RCC 7860 (cell line): ENCODE measurements at places on chromosomes 12 and 14.

- DNase-seq, result no peak
Measured at GRCh38 chr12:52698651-52699340, 4.5 kb downstream of the KRT77 start.

DNA sequence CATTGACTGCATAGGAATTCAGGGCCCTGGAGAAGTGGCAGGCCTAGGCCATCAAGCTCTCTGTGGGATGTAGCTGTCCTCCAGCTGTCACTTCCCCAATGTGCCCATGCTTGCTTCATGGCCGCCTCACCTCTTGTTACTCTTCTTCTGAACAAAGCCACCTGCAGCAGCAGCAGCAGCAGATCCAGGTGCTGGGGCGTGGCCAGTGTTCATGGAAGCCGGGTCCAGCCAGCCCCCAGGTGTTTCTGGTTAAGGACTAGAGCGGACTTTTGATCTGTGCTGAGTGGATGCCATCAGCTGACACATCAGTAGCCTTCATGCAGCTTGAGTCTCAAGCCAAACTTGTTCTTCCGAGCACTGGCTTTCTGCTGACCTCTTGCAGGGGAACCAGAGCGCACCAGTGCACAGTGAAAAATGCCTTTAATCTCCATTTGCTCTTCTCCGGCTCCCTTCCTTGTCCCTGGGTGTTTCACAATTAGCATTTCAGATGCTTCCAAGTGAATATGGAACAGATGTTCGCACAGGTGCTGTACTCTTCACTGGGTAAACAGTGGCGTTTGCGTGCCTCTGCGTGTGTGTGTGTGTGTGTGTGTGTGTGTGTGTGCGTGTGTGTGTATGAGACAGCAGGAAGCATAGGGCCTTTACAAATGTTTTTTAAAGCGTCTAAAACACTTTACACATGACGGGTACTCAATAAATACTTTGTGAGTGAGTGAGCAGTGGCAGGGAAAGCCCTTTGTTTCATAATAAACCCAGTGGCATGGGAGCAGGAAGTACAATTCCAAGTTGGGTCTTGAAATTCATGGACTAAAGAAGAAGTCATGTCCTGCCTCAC is 20.1 kb downstream of the TPCN1 start:
- DNase-seq, result peak; percentile 87

DNA sequence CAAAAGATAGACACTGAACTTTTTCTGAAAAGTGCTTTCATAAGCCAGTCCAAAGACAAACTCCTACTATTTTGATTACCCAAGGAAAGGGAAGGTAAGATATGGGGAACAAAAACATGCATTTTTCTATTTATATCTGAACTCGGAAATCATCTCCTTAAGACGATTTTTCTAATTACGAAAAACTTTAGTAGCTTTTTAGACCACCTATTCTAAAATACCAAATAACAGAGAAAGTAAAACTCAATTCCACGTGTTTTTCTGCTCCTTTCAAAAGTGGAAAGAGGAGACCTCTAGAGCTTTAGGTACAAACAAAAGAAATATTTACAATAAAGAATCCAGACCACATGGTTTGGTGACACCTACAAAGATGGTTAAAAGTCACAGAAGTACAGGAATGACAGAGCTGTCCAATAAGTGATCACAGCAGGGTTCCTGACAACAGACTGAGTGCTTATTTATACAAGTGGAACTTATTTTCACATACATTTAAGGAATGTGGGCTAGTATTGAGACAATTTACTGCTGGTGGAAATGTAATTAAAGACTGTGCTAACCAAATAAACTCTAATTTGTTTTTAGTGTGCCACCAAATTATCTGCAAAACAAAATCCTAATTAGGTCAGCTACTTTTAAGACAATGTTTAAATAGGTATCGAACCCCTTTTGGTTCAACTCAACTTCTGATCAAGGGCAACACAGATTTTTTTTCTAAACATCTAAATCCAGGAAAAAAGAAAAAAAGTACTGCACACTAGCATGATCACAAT is 2.4 kb downstream of the LRIG3 start:
- peak; percentile 15 for DNase-seq

GRCh38 chr14:70724944-70725343 is 83.2 kb downstream of the TTC9 start:
- DNase-seq, result no peak

GRCh38 chr12:62899568-62900390 is 35.2 kb downstream of the PPM1H start:
- no peak for DNase-seq

- DNase-seq, result no peak
Measured at GRCh38 chr14:98227000-98227726, 1044.8 kb downstream of the BCL11B start.

GRCh38 chr12:98389593-98389992 is 125.8 kb upstream of the TMPO start:
- DNase-seq, result no peak

DNA sequence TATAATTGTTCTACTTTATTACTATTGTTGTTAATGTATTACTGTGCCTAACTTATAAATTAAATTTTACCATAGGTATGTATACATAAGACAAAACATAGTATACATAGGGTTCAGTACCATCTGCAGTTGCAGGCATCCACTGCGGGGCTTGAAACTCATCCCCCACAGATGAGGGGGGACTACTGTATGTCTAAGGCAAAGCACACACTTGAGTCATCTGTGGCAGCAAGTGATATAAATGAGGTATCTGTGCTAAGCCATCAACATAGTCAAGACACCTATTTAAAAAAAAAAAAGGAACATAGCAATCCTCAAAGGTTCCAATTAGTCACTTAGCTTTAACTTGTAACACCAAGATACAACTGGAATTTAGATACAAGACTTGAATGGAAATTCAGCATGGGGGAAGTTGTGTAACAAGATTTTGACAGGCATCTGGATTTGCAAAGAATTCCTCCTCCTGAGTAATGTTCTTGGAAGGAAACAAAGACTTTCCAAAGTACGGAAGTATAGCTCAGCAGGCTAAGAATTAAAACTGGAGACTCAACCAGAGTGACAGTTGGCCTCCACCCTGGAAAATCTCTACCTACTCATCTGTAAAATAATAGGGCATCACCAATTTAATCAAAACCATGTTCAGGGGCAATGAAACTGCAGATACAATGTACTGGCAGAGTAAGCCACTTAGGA is 14.9 kb downstream of the DCAF5 start:
- no peak for DNase-seq

DNA sequence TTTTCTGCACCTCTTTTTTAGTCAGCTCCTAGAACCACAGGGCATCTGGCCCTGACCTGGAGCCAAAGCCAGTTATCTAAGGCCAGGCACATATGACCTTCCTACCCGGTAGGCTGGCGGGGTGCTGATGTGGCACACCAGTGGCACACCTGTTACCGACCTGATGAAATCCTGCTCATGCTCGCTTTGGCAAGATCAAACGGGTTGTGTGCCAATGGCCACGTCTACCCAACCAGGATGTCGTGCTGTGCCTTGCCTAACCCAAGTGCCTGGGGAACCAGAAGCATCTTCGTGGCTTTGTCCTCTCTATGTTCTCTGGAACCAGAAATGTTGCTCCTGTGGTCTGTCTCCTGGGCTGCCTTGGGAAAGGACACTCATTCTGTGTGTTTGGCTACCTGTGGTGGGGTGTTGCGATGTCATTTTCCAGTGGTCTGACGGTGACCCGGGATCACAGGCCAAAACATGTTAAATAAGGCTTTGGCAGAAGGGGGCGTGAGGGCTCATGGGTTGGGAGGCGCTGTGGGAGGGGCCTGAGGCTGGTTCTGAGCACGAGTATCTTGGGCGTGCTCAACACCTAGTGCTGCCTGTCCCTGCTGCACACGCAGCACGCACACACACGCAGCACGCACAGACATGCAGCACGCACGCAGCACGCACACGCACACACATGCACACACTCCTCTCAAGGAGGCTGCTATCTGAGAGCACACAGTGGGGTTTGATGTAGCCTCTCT is 27.9 kb downstream of the CCNK start:
- DNase-seq, result no peak

GRCh38 chr12:47983541-47984115 is 20.2 kb downstream of the TMEM106C start:
- no peak for DNase-seq

DNA sequence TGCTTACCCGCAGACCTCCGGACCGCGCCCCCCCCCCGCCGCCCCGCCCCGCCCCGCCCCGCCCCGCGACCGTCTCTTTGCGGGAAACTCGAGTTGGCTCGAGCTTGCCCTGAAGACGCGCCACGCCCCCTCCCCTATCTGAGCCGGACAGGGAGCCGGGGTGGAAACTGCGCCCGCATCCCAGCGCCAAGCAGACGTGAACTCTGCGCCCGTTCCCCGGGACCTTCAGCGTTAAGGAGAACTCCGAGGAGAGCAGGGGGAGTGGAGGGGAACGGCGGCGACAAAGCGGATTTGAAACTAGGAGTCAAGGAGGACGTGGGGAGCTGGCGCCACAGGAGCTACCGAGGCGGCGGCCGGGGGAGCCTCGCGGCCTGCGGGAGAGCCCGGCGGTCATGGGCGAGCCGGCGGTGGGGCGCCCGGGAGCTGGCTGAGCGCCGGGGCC is at the start of gene KCNK13:
Gene KCNK13 (plus strand): TSS at position 310 of the 442 bp plus-strand sequence. CDS start 212 bp downstream, outside the sequence.
- DNase-seq, result no peak

- peak; percentile 68 for DNase-seq
Measured at GRCh38 chr12:115337693-115338543, 653.9 kb upstream of the TBX3 start.

DNA sequence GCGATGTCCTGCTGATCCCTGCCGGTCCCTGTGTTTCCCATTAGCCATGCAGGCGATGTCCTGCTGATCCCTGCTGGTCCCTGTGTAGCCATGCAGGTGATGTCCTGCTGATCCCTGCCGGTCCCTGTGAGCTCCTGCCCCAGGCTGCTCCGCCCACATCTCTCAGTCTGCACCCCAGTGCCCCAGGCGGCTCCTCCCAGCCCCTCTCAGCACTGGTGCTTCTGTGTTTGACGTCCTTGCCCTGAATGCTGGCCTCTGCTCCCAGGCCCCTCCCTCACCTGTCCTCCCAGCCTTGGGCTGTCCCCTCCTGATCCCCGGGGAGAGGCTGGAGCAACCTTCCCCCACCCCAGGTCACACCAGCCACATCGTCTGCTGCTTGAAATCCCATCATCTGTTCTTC is 41.4 kb upstream of the TEX22 start:
- no peak for DNase-seq
